Temporal lobe (tissue), 4 donors: ENCODE measurements at places on chromosomes 12 and 14. TPM values are rescaled to one million over a fixed set of nuclear protein-coding genes. Genes with fewer than 3 reads are reported as not detected.

Gene SOCS2
- 50.2 TPM for total RNA-seq

Gene IL22
- not detected for total RNA-seq

Gene ART4
- total RNA-seq, result 0.25 TPM

Gene PROX2
- not detected for total RNA-seq

Gene TSPAN19
- total RNA-seq, result under 0.01 TPM

Gene KRT80
- under 0.01 TPM for total RNA-seq

Gene MANSC4
- total RNA-seq, result not detected

Gene EML5
- 20.7 TPM for total RNA-seq

Gene MRPL52
- total RNA-seq, result 19.9 TPM
